Dermis microvascular lymphatic vessel endothelial cell (primary cell): ENCODE measurements at places on chromosomes 5 and 9.
A peak's percentile ranks its signal among the peaks of the same experiment; 100 is the strongest.

GRCh38 chr9:37540634-37541033 is 35.5 kb downstream of the FBXO10 start:
- peak; percentile 4 for DNase-seq

DNA sequence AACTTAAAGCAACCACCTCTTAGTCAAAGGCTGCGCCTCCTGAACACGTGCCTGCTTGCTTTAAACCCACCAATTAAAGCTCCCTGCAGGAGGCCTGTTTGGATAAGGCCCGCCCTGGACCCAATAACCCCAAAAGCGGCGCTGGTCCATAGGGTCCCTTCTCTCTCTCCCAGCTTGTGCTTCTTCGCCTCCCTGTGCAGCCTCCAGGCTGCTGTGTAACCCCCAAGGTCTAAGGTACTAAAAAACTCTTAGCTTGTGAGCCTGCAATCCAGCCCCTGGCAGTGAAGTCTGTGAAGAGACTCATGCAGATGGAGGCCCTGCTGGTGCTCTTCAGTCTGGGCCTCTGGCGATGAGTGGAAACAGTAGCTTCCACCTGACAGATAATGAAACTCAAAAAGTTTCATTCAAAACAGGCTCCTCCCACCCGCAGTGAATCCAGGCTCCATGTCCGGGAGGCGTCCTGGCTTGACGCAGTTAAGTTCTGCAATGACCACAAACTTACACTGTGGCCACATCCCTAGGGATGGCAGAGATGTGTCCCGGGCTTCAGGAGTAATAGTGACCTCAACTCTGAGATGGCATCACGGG is 97.3 kb downstream of the PRRT1B start:
- DNase-seq, result no peak

DNA sequence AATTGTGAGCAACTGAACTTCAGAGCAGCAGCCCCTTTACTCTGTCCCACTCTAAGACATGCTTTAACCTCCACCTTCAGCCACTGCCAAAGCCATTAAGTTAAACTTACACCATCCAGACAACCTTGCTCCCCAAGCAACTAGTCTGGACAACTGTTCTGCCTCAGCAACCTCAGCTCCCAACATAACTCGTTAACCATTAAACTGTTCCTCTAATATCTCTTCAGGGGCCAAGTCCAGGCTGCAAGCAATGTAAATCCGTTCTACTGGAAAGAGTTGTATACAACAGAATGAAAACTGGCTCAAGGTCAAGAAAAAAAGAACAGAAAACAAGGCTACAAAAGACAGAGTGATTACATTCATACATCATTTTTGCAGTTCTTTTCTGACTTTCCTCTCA is 131.7 kb upstream of the TARS1 start:
- DNase-seq, result no peak

- DNase-seq, result no peak
These were observed 125.3 kb upstream of the SAP30L start for GRCh38 chr5:154320224-154321089.

DNA sequence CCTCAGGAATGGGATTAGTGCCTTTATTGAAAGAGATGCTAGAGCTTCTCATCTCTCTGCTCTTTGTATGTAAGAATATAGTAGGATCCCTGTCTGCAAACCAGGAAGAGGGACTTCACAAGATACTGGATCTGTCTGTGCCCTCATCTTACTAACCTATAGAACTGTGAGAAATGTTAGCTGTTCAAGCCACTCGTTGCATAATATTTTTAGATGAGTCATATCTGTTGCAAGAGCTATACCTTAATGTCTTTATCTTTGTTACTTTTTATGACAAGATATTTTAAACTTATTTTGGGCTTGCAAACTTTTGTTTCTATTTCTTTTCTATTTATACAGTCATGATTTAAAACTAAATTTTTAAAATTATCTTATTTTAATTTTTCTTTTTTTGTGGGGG is 1296.8 kb upstream of the CDH6 start:
- DNase-seq, result no peak

DNA sequence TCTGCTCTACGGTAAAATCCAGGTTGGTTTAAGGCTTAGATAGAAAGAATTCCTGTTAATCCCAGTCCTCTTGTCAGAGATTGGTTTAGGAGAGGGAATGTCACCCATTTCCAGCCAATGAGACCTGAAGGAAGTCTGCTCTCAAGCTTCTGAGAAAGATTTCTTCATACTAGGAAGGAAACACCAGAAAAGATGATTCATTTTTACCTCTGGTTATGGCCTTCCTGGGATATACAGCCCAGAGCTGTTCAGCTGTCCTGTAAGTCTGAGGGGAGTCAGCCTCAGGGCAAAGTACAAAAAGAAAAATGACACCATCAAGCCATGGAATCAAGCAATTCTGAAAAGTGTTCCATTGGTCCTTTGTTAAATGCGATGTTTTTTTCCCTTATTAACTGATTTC is 18.6 kb upstream of the CFAP95 start:
- DNase-seq, result no peak

- no peak for DNase-seq
These were observed 19.3 kb downstream of the CDKN2A start for GRCh38 chr9:21974722-21975409.
